ENCODE measurements at places on chromosomes 4 and X. TPM values are rescaled to one million over a fixed set of nuclear protein-coding genes. Genes with fewer than 3 reads are reported as not detected.

Gene NUP54
- total RNA-seq, result 50.6 TPM

Gene CITED1
- total RNA-seq, result 0.14 TPM

Gene TMEM154
- 23.6 TPM for total RNA-seq

Gene TMEM184C
- 74.6 TPM for total RNA-seq

Gene ASMT
- total RNA-seq, result not detected

Gene DMRTC1B
- total RNA-seq, result not detected

All from nasal cavity respiratory epithelium epithelial cell of viscerocranial mucosa (primary cell).